ENCODE measurements at places on chromosomes 4 and X.
A peak's percentile ranks its signal among the peaks of the same experiment; 100 is the strongest.

DNA sequence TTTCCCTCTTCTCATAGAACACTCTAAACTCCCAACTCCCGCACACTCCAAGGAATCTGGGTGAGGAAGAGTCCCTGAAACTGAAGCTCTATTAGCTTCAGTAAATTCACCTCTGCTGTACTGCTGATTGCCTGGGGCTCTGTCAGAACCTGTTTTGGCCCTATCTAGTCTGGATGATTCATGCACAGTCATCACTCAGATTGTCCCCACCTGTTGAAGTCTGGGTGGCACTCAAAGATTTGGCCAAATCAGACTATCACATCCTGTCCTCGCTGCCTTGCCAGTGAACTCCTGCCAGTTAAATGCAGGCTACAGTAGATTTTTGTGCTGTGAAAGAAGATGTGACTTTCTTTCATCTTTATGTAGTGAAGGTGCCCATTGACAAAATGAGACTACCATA, 63.5 kb upstream of the EMCN start:
- no peak for DNase-seq

- DNase-seq = no peak
Observed at GRCh38 chr4:85062466-85062865, 96.0 kb upstream of the WDFY3 start.

- DNase-seq = no peak
Observed at GRCh38 chr4:96713271-96713850, 873.5 kb downstream of the PDHA2 start.

DNA sequence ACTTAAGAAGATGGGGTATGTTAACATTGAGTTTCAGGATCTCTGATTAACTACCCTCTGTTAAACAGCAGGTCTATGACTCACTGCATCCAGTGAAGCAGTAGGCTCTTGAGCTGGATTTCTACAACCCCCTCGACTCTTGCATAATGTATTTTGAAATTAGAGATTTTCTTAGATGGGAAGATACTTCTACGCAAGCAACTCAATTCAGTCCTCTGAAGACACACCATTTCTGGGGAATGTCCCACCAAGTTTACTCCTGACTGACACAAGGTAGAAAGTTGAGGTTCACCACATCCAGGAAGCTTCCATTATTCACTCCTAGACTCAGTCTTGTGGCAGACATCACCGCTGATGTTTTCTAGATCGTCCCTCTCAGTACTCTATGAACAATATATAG, 12.9 kb downstream of the PALLD start:
- no peak for DNase-seq

DNA sequence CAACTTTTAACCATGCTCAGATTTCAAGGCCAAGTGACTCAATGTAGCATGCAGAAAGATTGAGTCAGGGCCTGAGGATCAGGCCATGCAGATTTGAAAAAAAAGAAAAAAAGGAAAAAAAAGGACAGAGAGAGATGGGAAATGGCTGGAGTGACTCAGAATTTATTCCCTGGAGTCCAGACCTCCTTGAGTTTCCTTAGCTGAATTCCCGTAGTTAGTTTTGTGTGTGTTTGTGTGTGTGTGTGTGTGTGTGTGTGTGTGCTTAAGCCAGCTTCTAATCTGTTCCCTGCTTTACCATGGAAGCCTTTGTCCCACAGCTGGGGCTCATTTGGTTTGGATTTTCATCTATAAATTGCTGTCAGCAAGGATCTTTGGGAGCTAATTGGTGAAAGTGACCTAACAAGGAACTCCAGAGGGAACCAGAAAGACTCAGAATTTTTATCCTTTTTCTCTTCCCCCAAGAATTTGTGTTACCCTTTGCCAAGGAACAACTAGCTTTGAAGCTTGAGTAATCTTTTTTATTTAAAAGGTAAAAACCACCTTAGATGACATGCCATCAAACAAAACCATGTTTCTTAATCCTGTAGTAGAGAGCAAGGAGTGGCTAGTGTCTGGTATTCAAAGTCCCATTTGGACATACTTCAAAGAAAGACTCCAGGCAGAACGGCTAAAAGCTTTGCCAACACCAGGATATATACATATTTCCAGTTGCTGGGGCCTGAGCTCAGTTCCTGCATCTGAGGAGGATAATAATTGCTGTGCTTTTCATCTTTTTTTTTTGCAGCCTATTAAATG, 109.0 kb upstream of the DDIT4L start:
- DNase-seq = no peak

DNA sequence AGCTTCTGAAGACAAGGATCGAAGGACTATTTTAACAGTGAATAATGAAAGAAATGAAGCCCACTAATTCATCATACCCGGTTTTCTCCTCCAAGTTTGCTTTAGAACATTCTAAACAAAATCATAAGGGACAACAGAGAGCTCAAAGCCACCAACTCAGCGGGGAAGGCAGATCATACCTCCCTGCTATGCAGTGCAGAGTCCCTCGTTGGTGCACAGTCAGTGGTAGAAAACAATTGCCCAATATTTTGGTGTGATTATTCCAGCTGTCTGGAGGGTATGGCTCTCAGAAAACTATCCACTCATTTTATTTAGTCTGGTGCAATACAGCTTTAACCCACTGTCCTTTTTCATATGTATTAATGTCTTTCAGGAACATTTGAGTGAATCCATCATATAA, 59.3 kb upstream of the HPSE start:
- DNase-seq = no peak

DNA sequence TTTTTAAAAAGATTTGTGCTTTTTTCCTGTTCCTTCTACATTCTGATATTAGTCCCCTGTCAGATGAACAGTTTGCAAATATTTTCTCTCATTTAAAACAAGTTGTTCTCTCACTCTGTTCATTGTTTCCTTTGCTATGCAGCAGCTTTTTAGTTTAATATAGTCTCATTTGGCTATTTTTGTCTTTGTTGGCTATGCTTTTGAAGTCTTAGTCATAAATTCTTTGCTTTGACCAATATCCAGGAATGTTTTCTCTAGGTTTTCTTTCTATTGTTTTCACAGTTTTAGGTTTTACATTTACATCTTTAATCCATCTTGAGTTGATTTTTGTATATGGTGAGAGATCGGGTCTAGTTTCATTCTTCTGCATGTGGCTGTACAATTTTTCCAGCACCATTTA, 136.8 kb downstream of the TET2 start:
- no peak for DNase-seq

DNA sequence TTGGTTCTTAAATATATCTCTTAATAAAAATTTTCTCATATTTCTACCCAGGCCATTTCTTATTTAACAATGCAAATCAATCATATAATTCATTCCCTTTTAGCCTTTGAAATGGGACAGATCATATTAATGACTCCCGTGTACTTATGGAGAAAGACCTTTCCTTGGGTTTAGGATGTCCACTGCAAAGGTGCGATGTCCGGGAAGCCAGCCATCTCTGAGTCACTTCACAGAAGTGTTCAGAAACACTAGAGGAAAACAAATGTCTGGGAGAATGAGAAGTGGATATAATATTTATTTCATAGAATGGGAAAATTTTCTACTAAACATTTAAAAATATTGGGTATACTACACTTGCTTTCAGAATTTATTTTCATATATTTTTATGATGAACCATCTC, 15.3 kb downstream of the INTU start:
- no peak for DNase-seq

GRCh38 chr4:34196375-34196774, 2047.9 kb downstream of the ARAP2 start:
- DNase-seq = no peak

- no peak for DNase-seq
Observed at GRCh38 chr4:123555807-123556273, 159.2 kb downstream of the SPRY1 start.

GRCh38 chr4:38056011-38056685, 96.0 kb downstream of the PTTG2 start:
- DNase-seq = no peak

DNA sequence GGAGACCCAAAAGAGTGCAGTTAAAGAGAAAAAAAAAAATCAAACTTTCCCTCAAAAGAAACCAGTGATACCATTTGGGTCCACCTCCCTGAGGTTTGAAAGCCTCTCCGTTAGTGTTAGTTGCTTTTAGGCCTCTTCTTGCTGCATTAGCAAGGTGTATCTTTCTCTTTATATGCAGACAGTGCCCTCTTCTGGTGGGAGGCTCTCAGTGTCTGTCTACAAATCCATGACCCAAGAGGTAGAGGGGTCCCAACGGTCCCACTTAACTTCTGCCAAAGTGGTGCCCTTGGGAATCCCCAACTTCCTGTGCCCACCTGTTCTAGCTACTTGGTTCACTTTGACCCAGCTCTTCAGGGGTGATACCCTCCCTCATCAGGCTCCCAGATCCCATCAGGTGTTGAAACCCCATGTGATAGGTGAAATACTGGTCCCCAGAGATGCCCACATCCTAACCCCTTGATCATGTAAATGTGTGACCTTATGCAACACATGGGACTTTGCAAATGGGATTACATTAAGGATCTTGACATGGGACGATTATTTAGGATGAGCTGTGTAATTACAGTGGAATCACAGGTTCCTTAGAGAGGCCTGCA, 63.7 kb upstream of the CD99 start:
- no peak for DNase-seq

DNA sequence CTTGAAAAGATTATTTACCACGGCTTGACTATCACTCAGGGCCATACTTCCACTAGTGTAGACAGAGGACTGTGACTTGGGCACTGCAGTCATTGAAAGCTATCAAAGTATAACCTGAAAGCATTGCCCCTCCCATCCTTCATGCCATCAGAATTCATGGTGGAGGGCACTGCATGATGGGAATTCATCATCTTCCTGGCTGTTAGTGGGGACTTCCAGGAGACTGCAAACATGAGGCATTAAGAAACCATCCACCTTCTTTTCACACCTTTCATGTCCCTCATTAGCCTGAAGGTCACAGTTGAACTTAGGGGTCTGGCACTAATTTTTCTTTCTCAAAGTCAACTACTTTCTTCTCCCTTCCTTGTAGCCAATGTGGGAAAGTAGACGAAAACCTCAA, 25.8 kb downstream of the VSIG4 start:
- DNase-seq = no peak

GRCh38 chr4:123616951-123617461, 220.4 kb downstream of the SPRY1 start:
- DNase-seq = peak; percentile 36

- DNase-seq = peak; percentile 3
Observed at GRCh38 chr4:41212616-41213203, 1.6 kb downstream of the APBB2 start.

DNA sequence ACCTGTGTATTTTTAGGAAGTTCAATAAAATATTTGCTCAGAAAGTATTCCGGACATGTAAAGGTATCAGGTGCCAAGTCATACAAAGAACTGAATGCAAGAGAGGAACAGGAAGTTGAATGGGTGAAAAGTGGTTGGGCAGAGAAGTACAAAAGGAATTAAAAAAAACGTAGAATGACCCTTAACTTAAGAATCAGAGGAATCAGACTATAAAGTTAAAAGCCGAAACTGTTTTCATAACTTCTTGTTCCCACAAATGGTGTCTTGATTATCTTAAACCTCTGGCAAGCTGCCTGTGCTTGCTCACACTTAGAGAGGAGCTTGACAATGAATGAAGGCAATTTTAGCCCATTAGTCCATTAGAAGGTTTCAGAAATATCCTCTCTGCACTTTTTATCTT, 81.6 kb upstream of the HHIP start:
- DNase-seq = no peak

DNA sequence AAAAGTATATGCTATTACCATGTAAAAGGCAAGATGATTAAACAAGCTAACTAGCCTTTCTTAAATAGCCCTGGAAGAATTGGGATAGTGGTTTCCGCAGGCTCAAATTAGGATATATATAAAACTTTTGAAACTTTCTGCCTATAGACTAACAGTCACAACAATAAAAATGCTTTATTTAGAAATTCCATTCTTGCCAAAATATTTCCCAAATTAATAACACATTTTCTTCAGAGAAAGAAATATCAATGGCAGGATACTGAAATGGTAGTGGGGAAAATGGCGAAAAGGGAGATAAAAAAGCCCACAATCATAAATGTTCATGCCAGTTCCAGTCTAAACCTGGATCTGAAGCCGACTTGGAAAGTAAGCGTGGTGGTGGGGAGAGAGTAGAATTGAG, 56.0 kb downstream of the MAD2L1 start:
- no peak for DNase-seq

GRCh38 chrX:85243761-85244449, at the start of the genes SATL1 and ZNF711:
TSS of gene SATL1 (minus strand) at chrX:85243779. CDS start at chrX:85108968, 134,811 bp downstream.
TSS of gene ZNF711 (plus strand) at chrX:85243991. CDS start at chrX:85247573, 3,582 bp downstream.
- peak; percentile 93 for DNase-seq

GRCh38 chr4:152106781-152107321, 346.0 kb upstream of the GATB start:
- no peak for DNase-seq

GRCh38 chr4:164621886-164622521, 131.9 kb upstream of the SMIM31 start:
- DNase-seq = no peak

DNA sequence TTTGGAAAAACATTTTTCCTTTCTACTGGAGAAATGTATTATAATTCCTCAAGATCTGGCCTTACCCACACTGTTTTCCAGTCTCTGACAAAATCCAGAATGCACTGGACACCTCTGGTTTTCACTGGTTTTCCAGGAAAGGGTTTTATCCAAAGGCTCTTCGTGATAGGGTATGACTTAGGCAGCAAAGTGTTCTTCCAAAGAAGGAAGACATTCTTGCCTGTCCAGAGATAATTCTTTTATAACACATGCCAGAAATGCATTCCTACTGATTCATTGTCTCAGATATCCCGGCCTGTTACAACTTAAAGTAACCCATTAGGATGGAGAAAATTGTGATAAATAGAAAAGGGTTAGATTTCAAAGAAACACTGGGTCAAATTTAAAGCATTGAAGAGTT, 2343.1 kb downstream of the PCDH7 start:
- no peak for DNase-seq

DNA sequence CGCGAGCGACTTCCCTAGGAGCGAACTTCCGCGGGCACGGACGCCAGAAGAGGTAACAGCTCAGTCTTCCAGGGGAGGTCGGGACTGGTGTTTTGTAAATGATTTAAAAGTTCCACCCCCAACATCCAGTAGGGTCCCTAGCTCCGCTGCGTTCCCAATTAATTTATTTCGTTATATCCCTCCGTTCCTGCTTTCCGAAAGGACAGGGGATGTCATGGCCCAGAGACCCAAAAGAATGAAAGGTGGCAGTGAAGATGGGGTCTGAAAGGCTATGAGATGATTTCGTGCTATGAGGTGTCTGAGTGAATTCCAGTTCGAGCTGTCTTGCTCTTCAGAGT, 373 bp upstream of the SMIM43 start:
- no peak for DNase-seq

GRCh38 chr4:166585491-166585890, 648.8 kb downstream of the SPOCK3 start:
- DNase-seq = no peak

GRCh38 chrX:3124031-3124430, 82.8 kb downstream of the ARSF start:
- no peak for DNase-seq

- no peak for DNase-seq
Observed at GRCh38 chrX:9835585-9836210, 49.5 kb downstream of the SHROOM2 start.

- DNase-seq = no peak
Observed at GRCh38 chrX:110444996-110445395, 86.3 kb downstream of the RTL9 start.

GRCh38 chr4:95215991-95216605, 332.7 kb downstream of the UNC5C start:
- DNase-seq = no peak
